ENCODE measurements at places on chromosomes 6 and 20.

DNA sequence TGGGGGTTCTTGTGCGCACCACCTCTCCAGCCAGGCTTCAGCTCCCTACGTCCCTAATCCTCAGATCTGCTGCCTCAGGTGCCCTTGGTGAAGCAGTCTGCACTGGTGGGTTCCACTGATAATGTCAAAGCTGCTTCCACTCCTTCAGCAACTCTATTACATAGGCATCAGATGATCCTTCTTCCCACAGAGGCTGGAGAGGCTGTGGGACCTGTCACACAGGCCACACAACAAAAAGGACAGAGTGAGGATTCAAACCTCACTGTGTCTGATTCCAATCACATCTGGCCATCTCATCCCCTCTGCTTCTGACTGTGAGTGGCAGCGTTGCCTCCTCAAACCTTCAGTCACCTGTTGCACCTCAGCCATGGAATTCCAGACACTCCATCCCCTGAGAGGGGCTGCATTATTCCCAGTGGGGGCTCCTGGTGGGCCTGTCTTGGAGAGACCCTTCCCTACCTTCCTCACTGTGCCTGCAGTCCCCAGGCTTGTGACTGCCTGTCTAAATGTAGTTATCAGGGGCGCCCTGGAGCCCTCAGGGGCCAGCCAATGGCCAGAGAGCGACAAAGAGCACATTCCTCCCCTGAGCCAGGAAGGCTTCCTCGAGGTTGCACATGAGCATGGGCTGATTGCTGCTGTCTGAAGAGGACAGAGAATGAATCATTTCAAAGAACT lies 211.4 kb upstream of the ECI2 start:
- DNase-seq: no peak

- DNase-seq: no peak
These were observed 195.4 kb downstream of the TBX18 start for GRCh38 chr6:84568971-84569370.

DNA sequence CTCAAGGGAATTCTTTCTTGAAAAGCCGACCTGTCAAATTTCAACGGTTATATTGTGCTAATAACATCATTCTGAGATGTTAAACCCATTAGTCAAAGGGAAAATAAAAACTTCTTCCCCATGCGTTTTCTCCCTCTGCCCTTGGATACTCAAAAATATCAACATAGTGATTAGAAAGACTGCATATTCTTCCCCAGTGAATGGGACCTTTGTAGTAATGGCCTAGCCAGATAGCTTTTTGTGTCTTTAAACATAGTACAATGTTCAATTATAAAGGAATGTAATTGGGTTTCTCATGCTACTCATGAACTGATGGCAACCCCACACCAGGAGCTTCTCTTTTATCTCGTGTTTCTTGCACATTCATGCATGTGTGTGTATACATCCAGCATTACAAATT lies 69.4 kb downstream of the PHACTR1 start:
- no peak for DNase-seq

DNA sequence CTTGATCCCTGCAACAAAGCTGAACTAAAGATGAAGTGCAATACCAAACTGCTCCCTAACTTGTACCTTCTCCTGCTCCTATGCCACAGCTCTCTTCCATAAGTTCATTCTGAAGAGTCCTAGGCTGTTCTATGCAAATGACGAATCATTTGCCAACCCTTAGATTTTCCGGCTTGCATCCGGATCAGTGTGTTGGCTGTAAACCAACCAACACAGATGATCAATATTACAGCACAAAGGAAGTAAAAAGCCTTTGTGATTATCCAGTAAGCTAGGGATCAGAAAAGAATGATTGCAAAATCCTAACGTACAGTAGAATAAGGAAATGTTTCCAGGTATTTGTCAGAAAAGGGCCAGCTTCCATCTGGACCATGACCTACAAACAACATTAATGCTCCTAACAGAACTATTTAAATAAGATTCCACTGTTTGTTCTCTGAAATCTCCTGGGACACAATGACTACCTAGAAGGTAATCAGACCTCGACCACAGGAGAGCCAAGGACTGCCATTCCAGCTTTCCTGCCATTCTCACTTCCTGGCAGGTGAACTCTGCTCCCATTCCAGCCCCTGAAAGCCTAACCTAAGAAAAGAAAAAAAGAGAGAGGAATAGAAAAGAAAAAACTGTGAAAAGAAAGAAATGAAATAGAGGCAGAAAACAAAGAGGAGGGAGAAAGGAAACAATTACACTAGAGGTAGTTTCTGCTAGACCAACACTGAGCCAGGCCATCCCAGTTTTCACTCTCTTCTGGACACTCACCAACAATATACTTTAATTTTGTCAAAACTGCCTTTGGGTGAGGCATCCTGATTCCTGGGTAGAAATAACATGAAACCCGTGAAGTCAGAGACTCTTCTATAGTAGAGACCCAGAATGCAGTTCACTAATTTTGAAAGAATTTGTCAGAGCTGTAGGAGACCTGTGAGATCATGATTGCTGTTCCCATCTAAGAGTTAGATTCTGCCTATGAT lies 19.7 kb downstream of the GMDS start:
- no peak for DNase-seq

- no peak for DNase-seq
These were observed 35.0 kb upstream of the SGK1 start for GRCh38 chr6:134352786-134353480.

All from activated T-cell treated with anti-CD3 and anti-CD28 coated beads for 4 hours (primary cell).